ENCODE measurements at places on chromosomes 11 and 22. TPM values are rescaled to one million over a fixed set of nuclear protein-coding genes. Genes with fewer than 3 reads are reported as not detected.
A peak's percentile ranks its signal among the peaks of the same experiment; 100 is the strongest.

The DGAT2 gene
- 26.0 TPM for total RNA-seq

The DRICH1 gene
- total RNA-seq = not detected

DNA sequence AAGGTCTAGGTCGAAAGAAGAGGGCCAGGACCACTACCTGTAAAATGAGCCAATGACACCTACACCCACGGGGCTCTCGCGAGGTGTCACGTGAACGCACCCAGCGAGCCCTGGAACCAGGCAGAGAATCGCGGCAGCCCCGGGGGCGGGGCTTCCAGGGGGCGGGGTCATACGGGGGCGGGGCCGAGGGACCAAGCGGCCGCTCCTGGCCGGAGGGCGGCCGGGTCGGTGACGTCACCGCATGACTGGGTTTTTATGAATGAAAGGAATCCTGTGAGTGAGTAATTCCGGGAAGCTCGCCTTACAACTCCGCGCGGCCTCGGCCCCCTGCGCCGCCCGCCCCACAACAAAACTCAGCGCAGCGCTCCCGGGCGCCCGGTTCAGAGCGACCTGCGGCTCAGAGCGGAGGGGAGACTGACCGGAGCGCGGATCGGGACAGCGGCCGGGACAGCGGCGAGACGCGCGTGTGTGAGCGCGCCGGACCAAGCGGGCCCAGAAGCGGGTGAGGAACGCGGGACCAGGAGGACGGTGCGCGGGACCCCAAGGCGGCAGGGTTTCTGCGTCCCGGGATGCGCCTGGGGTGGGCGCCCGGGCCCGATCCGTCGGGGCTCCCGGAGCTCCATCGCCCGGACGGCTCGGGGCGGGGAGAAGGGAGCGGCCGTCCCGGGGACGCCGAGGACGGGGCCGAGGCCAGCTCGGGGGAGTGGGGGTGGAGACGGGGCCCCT lies at the start of gene MAFF:
TSS of gene MAFF (plus strand) at position 284 of the 726 bp plus-strand sequence. CDS start 11,860 bp downstream, outside the sequence.
- H3K36me3 ChIP-seq = no peaks in the 10 kb centered on the region
- H3K27ac ChIP-seq = peak within 1 kb of the TSS; percentile 100
- H3K4me1 ChIP-seq = peaks cover 40% of the 10 kb centered on the region
- DNase-seq = peak; percentile 98

The CCDC73 gene
- total RNA-seq = not detected

The FCHSD2 gene
- total RNA-seq = 15.7 TPM

DNA sequence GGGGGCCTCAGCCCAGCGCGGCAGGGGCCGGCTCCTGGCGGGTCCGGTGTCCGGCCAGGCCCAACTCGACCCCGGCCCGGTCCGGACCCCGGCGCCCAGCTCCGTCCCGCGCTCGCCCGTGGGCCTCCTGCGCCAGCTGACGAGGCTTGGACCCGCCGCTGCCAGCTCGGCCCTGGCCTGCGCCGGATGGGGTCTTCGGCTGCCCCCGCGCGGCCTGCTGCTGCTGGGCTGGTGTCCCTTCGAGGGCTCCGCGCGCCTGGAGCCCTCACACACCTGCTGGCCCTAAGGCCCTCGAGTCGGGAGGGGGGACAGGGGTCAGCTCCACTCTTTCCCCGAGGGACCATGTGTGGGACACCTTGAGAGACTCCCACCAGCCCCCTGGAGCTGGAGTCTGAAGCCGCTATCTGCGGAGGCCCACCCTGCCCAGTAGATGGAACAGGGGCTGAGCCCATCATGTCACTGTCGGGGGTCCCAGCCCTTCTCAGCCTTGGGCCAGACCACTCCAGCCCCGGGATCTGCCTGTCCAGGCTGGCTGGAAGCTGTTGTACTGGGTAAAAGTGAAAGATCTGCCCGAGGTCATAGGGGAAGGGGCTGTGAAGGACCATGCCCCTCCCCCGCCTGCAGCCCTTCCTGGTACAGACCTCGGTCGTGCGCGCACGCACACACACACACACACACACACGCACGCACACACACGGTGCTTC lies 768 bp upstream of the CDKN1C start:
- peak overlapping the region; percentile 95 for H3K27ac ChIP-seq
- peak overlapping the region; percentile 73 for H3K4me3 ChIP-seq
- H3K27me3 ChIP-seq = no peaks in the 10 kb centered on the region
- no peak for DNase-seq

GRCh38 chr11:69430566-69430965 lies 50.9 kb upstream of the LINC01488 start:
- no peaks in the 10 kb centered on the region for H3K27me3 ChIP-seq
- no peak overlapping the region for H3K4me3 ChIP-seq
- no peaks in the 10 kb centered on the region for H3K4me1 ChIP-seq
- H3K27ac ChIP-seq = no peak overlapping the region
- no peak for DNase-seq
- no peaks in the 10 kb centered on the region for H3K36me3 ChIP-seq

The DDTL gene
- not detected for total RNA-seq

- no peaks in the 10 kb centered on the region for H3K4me1 ChIP-seq
- no peak for DNase-seq
- peak overlapping the region; percentile 43 for H3K27ac ChIP-seq
- no peaks in the 10 kb centered on the region for H3K27me3 ChIP-seq
- no peaks in the 10 kb centered on the region for H3K36me3 ChIP-seq
These were observed 1.3 kb downstream of the PARVG start for GRCh38 chr22:44181912-44182587.

The RIMBP3B gene
- not detected for total RNA-seq

DNA sequence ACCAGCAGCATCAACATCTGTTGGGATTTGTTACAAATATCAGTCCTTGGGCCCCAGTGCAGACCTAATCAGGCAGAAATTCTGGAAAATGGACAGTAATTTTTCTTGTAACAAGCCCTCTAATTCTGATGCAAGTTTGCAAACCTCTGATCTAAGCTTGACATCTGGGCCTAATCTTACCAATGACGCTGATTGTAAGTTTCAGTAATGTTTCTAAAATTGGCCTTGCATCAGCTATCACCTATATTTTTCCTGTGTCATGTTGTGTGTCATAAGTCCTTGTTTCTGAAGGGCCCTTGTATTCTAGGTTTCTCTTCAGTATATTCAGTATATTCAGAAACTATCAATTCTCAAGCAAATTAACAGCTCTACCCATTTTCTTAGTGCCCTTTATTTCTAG lies 36.4 kb downstream of the ZNF215 start:
- DNase-seq = no peak
- H3K27ac ChIP-seq = no peak overlapping the region
- no peaks in the 10 kb centered on the region for H3K4me1 ChIP-seq
- no peaks in the 10 kb centered on the region for H3K27me3 ChIP-seq

The VEGFB gene
- 44.9 TPM for total RNA-seq

DNA sequence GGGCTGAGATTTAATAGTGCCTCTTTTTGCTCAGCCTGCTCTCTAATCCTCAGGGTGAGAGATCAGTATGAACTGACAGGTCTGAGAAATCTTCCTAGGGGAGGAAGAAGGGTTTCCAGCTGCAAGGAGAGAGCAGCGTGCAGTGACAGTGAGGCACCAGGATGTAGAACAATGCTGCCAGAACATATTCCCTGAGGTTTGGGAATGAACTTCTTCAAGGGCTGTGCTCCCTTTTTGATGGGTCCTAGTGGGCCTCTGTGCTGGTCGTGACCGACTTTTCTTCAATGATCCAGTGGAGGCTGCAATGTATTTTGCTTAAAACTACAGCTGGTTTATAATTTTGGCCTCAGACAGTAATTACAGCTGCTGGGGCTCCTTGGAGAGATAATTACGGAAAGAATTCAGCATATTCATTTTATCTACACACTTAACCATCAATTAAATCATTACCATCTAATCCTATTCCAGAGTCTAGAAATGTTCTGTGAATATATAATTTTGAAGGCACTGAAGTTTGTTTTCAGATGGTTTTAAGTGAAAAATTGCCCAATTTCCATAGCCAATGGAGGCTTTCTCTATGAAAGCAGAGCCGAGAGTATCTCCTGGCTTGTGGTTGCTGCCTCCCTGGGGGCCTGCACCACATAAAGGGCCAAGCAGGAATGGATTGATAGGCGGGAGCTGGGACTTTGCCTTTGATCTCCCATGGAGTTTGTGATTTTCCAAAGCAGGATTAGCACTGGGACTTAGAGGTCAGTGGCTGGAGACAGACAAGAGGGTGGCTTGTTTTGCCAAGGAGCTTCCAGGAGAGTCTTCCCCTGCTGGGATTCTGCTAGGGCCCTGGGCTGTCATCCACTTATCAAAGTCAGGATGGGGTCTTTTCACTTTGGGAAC lies 41.0 kb upstream of the OLFML1 start:
- no peaks in the 10 kb centered on the region for H3K4me1 ChIP-seq
- H3K27me3 ChIP-seq = no peaks in the 10 kb centered on the region
- DNase-seq = no peak
- H3K4me3 ChIP-seq = no peak overlapping the region
- H3K27ac ChIP-seq = no peak overlapping the region
- H3K36me3 ChIP-seq = no peaks in the 10 kb centered on the region

Data from vagina (tissue), 2 donors.